Right ventricle myocardium inferior (tissue), 1 donor: ENCODE measurements at places on chromosomes 16 and 17. TPM values are rescaled to one million over a fixed set of nuclear protein-coding genes. Genes with fewer than 3 reads are reported as not detected.
A peak's percentile ranks its signal among the peaks of the same experiment; 100 is the strongest.

- no peak for DNase-seq
These were observed 16.3 kb downstream of the ITGAD start for GRCh38 chr16:31409433-31409832.

DNA sequence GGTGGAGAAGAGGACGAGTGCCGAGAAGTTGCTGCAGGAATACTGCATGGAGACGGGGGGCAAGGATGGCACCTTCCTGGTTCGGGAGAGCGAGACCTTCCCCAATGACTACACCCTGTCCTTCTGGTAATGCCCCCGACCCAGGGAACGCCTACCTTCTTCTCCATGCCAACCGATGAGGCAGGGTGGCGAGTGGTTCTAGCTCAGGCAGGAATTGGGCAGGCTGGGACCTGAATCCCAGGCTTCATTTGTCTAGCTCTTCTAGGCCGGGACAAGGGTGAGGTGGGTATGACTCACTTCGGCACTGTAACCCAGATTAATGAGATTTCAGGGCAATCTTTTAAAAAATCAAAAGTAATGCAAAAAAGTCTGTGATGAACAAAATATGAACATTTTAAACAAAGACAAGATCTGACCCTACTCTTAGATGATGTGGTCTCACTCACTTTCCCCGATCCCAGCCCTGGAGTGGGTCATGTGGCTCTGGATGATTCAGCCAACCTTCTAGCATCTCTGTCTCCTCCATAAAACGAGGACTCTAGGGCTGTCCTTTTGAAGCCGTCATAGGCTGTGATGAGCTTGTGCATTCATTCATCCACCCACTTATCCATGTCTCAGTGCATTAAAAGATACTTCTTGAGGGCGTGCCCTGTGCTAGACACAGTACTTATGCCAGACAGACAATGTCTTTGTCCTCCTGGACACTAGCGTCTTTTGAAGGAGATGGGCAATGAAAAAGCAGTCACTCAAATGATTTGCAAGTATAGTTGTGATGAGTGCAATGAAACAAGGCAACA lies 102.6 kb downstream of the SDR42E1 start:
- no peak for DNase-seq

GRCh38 chr16:51393381-51394005 lies 242.4 kb upstream of the SALL1 start:
- no peak for DNase-seq

DNA sequence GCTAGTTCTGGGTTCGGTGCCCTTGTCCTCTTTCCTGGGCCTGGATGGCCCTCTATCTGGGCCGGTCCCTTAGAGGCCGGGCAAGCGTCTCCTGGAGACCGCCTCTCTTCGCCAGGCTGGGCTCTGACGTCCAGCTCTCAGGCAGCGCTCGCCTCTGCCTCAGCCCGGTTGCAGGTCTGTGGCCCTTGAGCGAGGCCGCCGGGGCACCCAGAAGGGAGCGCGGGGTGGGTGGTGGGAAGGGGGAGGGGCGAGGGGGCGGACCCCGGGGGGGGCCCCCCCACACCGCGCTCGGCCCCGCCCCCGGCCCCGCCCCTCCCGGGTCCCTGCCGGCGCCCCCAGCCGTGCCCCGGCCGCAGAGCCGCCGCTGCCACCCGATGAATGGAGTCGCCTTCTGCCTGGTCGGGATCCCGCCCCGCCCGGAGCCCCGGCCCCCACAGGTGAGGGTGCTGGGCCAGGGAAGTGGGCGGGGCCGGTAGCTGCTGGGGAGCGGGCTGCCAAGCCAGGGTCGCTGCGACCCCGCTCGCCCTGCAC lies at the start of gene ARHGAP23:
TSS of gene ARHGAP23 (plus strand) at position 353 of the 531 bp plus-strand sequence. CDS start at position 375, 22 bp downstream.
- DNase-seq = peak; percentile 85

DNA sequence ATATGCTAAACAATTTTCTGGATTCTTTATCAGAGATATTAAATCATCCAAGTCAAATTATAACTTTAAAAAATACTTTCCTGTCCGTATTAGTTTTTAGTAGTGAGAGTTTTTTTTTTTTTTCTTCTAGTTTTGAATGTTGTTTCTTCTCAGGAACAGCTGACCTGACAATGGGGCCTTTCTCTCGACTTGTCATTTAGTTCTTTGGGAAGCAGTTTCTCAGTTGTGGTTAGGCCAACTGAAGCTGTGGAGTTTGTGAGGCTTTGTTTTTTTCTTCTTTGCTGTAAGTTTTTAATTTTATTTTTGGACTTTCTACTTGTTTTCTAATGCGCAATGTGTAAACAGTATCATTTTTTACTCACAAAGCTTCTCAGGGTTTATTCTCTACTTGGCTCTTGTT lies 140.8 kb downstream of the FTO start:
- no peak for DNase-seq

- no peak for DNase-seq
These were observed 943 bp upstream of the COTL1 start for GRCh38 chr16:84618581-84619460.

DNA sequence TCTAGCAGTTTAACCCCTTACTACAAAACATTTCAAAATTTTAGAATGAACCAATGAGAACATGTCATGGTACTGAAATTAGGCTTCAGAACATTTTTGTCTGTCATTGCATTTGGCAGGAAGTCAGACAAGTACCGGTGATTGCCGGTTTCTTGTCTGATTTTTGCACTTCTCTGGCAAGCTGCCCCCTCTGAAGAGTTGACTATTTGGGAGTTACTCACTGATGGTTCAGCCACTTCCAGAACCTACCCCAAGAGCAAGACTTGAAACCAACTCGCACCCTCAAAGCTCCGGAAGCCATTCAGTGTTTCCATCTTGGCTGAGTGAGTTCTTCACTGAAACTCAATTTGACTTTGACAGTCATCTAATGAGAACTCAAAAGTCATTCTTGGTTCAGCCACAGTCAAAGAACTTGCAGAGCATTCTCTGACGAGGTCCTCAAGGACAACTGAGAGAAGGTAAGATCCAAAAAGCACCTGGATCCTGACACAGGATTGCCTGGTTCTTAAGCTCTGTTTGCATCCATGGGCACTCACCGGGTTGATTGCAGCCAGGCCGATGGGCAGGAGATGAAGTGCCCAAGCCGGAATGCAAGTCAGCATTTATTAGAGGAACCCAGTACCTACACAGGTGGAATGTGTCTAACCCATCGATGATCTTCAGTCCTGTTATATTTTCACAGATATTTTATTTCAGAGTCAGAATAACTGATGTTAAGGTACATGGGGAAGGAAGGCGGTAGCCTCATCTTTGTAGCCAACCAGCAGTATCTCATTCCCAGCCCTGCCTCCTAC lies 93.6 kb downstream of the USP22 start:
- DNase-seq = no peak

DNA sequence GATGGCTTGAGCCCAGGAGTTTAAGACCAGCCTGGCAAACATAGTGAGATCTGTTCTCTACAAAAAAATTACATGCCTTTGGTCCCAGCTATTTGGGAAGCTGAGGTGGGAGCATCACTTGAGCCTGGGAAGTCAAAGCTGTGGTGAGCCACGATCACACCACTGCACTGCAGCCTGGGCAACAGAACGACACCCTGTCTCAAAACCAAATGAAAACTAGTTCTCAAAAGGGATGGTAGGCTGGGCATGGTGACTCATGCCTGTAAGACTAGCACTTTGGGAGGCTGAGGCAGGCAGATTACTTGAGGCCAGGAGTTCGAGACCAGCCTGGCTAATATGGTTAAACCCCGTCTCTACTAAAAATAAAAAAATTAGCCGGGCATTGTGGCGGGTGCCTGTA lies 31.1 kb downstream of the PPM1D start:
- no peak for DNase-seq

DNA sequence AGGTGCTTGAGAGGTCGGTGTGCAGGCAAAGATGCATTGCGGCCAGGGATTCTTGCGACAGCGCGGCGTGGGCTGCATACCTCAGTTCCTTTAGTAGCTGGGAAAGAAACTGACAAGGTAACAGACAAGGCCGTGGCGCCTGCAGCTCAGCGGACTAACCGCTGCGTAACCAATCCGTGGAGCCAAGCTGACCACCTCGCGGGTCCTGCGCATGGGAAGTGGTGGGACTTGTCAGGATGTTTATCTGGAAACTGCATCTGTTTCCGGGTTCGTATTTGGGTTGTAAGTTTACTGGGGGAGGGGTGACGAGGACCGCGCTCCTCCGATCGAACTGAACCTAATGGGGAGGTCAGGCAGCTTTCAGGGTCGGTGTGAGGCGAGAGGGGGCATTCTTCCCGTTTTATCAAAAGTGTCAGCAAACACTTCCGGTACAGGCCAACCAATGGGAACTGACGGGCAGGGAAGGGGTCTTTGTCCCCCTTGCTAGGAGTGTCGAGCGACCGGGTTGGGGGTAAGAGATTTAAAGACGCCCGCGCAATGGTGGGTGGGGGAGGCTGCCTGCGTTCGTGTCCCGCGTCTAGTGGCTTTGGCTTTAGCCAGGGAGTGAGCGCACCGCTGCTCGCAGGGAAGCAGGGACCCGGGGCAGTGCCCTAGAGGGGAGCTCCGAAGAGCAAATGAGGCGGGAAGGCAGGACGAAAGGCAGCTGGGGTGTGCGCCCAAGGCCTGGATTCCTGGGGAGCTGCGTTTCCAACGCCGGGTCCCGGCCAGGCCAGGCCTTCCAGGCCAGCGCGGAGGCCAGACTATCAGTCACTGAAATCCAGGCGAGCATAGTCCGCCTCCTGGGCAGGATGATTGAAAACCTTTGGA lies 7.0 kb downstream of the IRX6 start:
- DNase-seq = no peak

- DNase-seq = peak; percentile 94
These were observed at the start of gene EDC4 for GRCh38 chr16:67872631-67873434. TSS of gene EDC4 (plus strand) at chr16:67873052. CDS start at chr16:67873262, 210 bp downstream.

DNA sequence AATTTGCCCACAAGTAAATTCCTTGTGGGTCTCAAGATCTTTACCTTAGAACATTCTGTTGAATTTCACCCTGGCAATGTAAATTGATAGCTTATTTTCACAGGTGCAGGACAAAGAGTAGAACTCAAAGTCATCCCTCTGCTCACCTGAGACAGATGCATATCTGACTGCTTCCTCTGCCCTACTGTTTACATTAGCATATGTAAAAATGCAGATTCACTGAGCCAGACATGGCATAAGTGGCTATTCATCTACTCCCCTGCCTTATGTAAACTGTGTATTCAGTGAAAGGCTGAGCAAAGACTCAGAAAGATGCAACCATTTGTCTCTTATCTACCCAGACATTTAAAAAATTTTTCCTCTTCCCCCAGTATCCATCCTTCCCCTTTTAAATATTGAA lies 22.3 kb upstream of the MILR1 start:
- DNase-seq = no peak

- no peak for DNase-seq
These were observed at the start of gene WFIKKN1 for GRCh38 chr16:630815-631405. TSS of gene WFIKKN1 (plus strand) at chr16:630985. CDS start at chr16:631254, 269 bp downstream.

- no peak for DNase-seq
These were observed 17.1 kb upstream of the VWA3A start for GRCh38 chr16:22075043-22075757.

GRCh38 chr16:51968749-51969148 lies 578.2 kb downstream of the TOX3 start:
- DNase-seq = no peak

The CD300E gene
- 0.46 TPM for total RNA-seq

The CDH1 gene
- not detected for total RNA-seq

The SRL gene
- total RNA-seq = 419 TPM

The PROCA1 gene
- 0.73 TPM for total RNA-seq

The CYGB gene
- total RNA-seq = 38.2 TPM

The PYY gene
- total RNA-seq = not detected

The ITGB4 gene
- 7.5 TPM for total RNA-seq

The PPP4C gene
- total RNA-seq = 37.8 TPM

The PPP1R27 gene
- total RNA-seq = not detected
